CD4-positive, alpha-beta T cell treated with Interleukin-2 at 100 ng/mL for 4 hours (primary cell): ENCODE measurements at places on chromosomes 6 and 20.

GRCh38 chr6:12203001-12203400 lies 87.2 kb upstream of the EDN1 start:
- DNase-seq, result no peak

- no peak for DNase-seq
These were observed 1.4 kb downstream of the CDK5RAP1 start for GRCh38 chr20:33399924-33400323.

DNA sequence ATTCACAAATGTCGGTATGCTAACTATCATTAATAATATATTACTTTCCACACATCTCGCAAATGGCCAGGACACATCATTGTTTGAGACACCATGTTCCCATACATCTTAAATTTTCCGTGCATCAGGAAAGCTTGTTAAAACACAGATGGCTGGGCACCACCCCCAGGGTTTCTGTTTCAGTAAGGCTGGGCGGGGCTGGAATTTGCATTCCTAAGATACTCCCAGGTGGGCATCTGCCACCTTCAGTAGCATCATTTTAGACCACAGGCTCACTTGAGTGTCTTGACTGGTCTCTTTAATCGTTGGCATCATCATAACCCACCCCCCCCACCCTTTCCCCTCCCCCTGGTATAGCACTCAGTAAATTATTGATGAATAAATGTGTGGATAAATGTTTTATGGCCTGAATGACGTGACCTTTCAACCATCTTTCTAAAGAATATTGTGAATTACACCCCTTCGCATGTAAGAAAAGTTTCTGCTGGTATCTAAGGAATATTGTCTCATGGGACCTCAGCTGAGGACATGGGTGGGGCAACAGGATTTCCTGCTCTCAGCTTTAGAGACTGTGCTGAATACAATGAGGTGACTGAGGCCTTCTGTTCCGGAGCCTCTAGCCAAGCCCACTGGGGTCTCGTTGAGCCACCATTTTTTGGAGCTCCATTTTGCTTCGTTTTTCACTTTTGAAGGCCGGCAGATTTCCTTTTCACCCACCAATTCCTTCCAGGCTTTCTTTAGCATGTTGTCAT lies 124.1 kb upstream of the NEDD9 start:
- no peak for DNase-seq

GRCh38 chr6:20566109-20566508 lies 31.9 kb downstream of the CDKAL1 start:
- DNase-seq, result no peak

DNA sequence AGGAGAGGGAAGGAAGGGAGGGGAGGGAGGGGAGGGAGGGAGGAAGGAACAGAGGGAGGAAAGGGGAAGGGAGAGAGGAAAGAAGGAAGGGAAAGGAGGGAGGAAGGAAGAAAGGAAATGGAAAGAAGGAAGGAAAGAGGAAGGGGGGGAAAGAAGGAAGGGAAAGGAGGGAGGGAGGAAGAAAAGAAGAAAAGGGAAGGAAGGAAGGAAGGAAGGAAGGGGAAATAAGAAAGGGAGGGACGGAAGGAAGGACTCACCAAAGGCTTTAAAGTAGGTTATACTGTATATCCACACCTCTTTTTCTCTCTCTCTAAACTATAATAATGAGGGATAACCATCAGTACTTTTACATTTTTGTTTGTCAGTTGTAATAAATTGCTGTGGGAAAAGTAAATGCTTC lies 324.9 kb downstream of the ARHGAP18 start:
- DNase-seq, result no peak

DNA sequence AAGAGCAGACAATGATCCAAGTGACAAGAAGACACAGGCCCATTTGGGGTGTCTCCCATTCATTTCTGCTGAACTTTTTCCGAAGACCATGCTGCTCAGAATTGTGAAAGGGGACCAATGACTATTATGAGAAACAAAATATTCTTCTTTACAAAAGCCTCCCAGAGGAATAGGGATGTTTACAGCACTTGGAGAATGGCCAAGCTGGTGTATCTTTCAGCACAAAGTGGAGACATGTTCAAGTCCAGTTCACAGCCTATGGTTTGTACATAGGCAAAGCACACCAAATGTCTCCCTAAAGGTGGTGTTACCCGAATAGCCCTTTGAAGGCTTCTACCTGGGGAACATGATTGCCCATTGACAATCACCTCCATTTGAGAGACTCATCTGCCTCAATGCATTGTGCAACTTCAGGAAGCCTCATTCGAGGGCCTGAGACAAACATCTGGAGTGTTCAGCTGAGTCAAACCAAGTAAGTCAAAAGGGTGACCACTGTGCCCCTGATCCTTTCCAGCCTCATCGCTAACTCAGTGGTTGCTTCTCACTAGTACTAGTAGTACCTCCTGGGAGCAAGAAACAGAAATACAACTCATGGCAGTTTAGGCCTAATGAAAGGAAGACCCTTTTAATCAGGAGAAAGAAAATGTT lies 451.0 kb upstream of the MARCKS start:
- no peak for DNase-seq

- no peak for DNase-seq
These were observed 6.0 kb downstream of the STMND1 start for GRCh38 chr6:17107863-17108262.

GRCh38 chr6:88764081-88764480 lies 199.3 kb downstream of the RNGTT start:
- DNase-seq, result no peak

GRCh38 chr6:110946498-110946897 lies 12.0 kb upstream of the GTF3C6 start:
- no peak for DNase-seq

GRCh38 chr6:44525761-44526351 lies 138.3 kb downstream of the CDC5L start:
- DNase-seq, result no peak
